Occipital lobe (tissue), 3 donors: ENCODE measurements at places on chromosomes 2 and 18. TPM values are rescaled to one million over a fixed set of nuclear protein-coding genes. Genes with fewer than 3 reads are reported as not detected.

The MAP3K19 gene
- 0.78 TPM for total RNA-seq

The RBKS gene
- total RNA-seq = 1.2 TPM

GRCh38 chr2:8987410-8987809 lies 16.1 kb downstream of the MBOAT2 start:
- DNase-seq = no peak

DNA sequence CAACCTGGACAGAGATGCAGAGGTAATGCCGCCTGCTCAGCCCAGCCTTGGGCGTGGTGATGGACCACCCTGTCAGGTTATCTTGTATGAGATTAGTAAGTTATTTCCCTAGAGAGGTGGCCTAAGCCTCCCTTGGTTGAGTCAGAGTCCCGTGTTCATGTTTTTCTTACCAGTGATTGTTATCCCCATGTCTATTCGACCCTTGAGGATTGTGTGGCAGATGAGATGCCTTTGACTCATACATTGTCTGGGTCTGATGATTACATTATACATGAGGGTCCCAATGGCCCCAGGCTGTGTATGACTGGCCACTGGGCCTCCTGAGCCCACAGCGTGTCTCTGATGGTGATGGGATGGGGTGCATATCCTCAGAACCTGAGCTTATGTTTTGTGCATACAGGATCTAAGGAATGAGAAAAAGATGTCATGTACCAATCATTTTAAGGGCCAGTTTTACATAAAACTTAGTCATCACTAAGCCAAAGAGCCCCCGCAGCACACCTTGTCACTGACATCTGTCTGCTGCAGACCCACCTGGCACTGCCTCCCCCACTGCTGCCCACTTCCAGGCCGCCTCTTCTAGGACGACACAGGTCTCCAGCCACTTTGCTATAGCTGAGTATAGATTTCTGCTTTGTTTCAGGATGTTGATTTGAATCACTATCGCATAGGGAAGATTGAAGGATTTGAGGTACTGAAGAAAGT lies 7.7 kb downstream of the PPP1R7 start:
- DNase-seq = no peak

DNA sequence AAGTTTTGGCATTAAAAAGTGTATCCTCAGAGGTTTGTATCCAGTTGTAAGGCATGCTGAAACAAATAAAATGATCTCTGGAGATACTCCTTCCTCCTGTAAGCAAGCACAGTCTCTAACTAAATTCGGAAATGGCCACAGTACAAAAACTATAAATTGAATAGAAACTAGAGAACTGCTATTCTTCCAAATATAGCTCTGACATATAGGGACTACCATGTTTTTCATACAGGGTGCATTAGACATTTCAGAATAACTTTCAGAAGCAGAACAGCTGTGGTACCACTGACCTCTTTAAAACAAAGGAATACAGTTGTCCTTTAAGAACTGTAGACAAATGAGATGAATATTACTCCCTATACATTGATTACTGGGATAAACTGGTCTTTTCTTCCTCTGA lies 568.5 kb downstream of the ARHGAP15 start:
- DNase-seq = no peak

DNA sequence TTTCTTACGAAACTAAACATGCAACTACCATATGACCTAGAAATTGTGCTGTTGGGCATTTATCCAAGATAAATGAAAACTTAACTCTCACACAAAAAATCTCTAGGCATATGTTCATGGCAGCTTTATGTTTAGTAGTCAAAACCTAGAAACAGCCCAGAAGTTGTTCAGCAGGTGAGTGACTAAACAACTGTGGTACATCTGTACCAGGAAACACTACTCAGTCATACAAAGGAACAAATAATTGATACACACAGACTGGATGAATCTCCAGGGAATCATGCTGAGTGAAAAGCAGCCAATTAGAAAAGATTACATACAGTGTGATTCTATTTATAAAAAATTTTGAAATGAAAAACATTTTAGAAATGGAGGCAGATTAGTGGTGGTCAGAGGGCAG lies 29.3 kb downstream of the DYNC2LI1 start:
- DNase-seq = no peak

DNA sequence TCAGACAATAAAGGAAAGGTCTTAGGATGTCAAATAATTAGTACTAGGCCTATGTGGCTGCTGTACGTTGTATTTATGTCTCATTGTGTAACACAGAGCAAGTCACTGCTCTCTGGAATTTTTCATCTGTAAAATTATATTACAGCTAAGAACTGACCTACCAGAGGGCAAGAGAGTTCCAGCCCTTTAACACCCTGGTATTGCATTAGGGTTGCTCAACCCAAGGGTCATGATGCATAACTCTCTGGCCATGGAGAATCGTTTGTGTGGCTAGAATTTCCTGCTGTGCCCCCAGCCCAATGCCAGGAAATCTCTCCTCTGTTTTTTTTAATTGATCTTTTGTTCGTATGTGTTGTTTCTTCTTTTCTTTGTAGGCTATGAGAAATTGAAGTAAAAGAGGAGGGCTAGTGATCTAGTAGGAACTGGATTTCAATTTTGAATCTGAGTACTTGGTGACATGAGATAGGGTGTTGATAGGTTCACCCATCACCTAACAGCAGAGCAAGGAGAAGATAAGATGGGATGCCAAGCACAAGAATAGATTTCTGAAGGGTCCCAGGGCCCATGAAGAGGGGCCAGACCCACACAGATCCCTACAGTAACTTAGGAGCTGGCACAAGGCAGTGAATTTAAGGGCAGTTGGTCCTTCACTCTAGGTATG lies 571.2 kb upstream of the TNP1 start:
- DNase-seq = no peak

DNA sequence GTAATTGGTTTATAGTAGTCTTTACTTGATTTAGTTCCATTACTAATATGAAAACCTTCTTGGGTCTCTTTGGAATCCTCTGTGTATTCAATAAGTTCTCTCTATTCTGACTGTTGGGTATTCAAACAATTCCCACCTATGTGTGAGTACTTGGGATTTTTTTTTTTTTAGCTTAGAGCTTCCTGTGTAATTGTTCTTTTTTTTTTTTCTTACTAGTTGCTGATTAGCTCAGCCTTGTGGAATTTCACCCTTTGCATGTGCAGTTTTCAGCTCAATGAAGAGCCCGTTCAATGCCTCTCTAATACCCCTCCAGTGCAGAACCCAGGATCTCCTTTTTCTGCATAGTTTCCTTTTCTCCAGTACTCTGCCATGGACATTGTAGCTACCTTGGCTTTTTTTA lies 339.1 kb upstream of the GALNT5 start:
- no peak for DNase-seq
